IPS DF 6.9 (cell line): ENCODE measurements at places on chromosomes 11 and 22.

- no peaks in the 10 kb centered on the region for H3K36me3 ChIP-seq
- no peak overlapping the region for H3K27ac ChIP-seq
- no peaks in the 10 kb centered on the region for H3K4me1 ChIP-seq
- no peaks in the 10 kb centered on the region for H3K27me3 ChIP-seq
These were observed 90.5 kb downstream of the UBASH3B start for GRCh38 chr11:122746050-122746478.

GRCh38 chr11:57938351-57938750 lies 85.3 kb upstream of the OR9Q1 start:
- no peak overlapping the region for H3K27ac ChIP-seq
- H3K4me3 ChIP-seq: no peak overlapping the region
- DNase-seq: no peak
- no peaks in the 10 kb centered on the region for H3K27me3 ChIP-seq

GRCh38 chr22:19040888-19041703 lies 81.1 kb downstream of the DGCR2 start:
- H3K27ac ChIP-seq: no peak overlapping the region
- DNase-seq: no peak
- peaks cover 29% of the 10 kb centered on the region for H3K36me3 ChIP-seq

DNA sequence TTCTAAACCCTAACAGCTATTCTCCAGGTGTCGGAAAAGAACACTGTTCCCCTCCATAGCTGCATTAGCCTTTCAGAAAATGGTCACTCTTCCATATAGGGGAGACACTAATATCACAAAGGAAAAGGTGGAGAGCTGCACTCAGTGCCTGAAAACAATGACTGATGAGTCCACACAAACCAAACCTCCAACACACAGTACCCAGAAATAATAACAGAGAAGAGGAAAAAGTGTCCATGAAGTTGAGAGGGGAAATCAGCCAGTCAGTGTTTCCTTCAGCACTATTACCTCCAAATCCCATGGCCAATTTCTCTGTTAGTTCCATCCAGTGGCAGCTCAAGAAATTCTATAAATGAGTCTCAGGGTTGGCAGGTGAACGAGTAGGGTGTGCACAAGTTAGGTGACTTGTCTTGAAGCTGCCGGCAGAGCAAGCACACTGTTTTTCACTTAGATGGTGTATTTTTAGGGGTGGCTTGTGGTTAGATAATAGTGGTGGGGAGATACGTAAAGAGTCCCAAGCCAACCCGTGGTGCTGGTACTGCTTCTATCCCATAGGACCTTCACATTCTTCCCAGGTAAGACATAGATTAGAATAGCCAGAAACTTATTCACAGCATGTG lies 84.5 kb upstream of the CHRM4 start:
- no peak overlapping the region for H3K4me3 ChIP-seq
- H3K4me1 ChIP-seq: no peaks in the 10 kb centered on the region
- no peak overlapping the region for H3K27ac ChIP-seq
- DNase-seq: no peak

DNA sequence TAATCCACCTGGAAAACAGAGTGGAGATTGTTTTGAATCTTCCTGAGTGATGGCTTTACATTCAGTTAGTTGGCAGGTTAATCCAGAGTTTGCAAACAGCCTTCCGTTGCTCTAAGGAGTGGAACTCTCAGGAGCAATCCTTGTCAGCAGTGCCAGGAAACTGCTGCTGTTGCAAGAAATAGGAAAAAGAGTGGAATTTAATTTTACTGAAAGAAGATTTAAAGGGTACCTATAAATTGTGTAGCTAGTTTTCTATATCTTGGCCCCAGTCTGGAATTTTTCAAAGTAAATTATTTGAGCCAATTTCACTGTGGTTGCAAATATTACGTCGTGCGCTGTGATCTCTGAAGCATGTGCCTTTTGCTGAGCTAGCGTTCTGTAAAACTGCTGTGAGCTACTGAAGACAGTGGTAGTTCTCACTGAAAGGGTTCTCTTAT lies 55.5 kb upstream of the SLC5A12 start:
- no peak overlapping the region for H3K4me3 ChIP-seq
- H3K4me1 ChIP-seq: no peaks in the 10 kb centered on the region
- H3K27ac ChIP-seq: no peak overlapping the region
- H3K27me3 ChIP-seq: no peaks in the 10 kb centered on the region
- no peaks in the 10 kb centered on the region for H3K36me3 ChIP-seq
- no peak for DNase-seq

- peaks cover 1% of the 10 kb centered on the region; the same call in 1 of the 2 replicates for H3K4me1 ChIP-seq
- no peak overlapping the region for H3K4me3 ChIP-seq
- H3K27me3 ChIP-seq: no peaks in the 10 kb centered on the region
- no peak for DNase-seq
- H3K27ac ChIP-seq: no peak overlapping the region
These were observed 9.7 kb upstream of the SOX10 start for GRCh38 chr22:37994049-37994448.

DNA sequence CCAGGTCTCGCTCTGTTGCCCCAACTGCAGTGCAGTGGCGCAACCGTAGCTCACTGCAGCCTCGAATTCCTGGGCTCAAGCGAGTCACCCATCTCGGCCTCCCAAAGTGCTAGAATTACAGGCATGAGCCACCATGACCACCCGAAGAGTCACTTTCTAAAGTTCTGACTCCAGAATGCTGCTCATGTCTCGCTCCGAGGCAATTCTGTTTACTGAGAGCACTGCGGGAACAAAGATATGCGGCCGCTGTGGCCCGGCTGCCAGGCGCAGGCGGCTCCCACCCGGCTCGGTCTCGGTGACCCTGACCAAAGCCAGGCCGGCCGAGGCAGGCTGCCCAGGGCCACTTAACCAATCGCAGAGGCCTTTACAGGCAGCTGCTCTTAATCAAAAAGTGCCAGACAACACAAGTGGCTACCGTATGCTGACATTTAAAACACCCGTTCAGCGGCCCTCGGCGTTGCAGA lies 78.7 kb downstream of the PHF21B start:
- H3K4me1 ChIP-seq: no peaks in the 10 kb centered on the region
- H3K27me3 ChIP-seq: no peaks in the 10 kb centered on the region
- no peak overlapping the region for H3K27ac ChIP-seq

DNA sequence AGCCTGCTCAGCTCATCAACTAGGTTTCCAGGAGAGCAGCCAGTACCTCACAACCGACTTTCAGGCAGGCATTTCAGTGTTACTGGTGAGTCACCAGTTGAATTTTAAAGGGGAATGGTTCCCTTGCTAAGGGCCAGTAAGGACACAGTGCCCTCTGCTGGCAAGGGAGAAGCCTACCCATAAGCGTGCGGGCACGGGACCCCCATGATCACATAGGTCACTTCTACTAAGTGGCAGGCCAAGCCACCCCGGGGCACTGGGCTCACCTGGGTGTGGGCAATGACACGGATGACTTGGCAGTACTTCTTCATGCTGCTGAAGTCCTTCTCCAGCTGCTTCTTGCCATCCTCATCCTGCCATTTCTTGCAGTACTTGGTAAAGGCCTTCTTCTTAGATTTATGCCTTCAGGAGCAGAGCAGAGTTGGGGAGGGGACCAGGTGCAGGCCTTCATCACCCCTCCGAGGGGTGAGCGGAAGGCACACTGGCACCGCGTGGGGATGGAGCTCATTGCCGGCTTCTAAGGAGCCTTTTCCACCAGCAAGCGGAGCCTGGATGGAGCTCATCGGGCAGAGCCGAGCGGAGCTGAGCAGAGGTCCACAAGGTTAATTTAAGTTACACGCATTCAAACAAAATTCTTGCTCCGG lies 2.9 kb downstream of the RPL3 start:
- no peak overlapping the region for H3K27ac ChIP-seq
- H3K27me3 ChIP-seq: no peaks in the 10 kb centered on the region
- H3K4me1 ChIP-seq: 0 out of 2 replicates have a peak, but pooled peaks cover 1% of the 10 kb centered on the region
- H3K36me3 ChIP-seq: peaks cover 62% of the 10 kb centered on the region
- no peak overlapping the region; the same call in 1 of the 2 replicates for H3K4me3 ChIP-seq

DNA sequence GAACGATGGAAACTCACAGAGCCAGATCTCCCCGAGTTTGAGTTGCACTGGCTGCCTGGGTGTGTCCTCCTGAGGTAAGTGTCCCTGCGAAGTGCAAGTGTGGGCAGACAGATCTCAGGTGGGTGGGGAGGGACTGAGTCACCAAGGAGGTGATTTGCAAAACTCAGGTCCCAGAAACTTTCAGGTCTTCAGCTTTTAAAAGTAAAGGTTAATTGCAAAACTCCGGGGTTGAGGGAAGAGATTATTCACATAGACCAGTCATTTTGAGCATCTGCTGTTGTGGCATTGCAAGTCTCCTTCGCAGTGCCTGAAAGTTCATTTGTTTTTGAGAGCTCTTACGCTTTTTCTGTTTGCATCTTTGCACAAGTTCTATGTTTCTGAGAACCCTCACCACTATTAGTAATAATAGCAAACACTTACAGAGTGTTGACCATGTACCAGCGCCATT lies 7.1 kb downstream of the CD44 start:
- H3K4me1 ChIP-seq: peaks cover 3% of the 10 kb centered on the region; the same call in 1 of the 2 replicates
- no peak for DNase-seq
- no peak overlapping the region for H3K27ac ChIP-seq
- no peak overlapping the region for H3K4me3 ChIP-seq

DNA sequence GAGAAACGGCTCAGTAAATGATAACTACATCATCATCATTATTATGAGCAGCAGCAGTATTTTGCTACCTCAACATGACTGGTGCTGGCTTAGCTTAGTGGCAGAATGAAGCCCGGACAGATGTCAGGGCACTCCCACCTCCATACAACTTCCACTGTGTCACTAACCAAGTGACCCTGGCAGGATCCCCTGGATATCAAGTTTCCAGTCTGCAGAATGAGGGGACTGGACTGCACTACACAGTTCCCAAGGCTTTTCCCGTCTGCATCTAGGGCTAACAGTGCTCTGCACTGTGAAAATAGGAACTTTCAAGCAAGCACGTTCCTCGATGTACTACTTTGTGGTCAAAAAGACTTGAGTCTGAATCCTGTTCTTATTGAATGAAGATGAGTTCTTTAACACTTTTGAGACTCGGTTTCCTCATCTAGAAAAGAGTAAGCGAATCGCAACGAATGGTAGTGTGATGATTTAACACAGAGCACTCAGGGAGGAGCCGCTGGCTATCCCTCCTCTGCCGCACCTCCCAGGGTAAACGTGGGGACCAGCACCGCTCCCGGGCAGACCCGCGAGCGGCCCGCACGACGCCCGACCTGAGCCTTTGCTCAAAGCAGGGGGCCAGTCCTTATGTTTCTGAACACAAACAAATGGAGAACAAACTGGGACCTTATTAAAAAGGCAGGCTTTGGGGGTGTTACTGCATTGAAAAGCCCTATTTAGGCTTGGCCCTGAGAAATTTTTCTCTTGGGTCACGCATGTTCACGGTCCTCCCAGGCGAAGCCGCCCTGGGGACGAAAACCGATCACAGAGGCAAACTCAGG lies 910 bp downstream of the CLTCL1 start:
- no peak for DNase-seq
- no peak overlapping the region for H3K27ac ChIP-seq
- H3K36me3 ChIP-seq: no peaks in the 10 kb centered on the region
- peak overlapping the region; percentile 71 for H3K4me3 ChIP-seq

- H3K36me3 ChIP-seq: no peaks in the 10 kb centered on the region
- DNase-seq: no peak
- H3K4me3 ChIP-seq: no peak overlapping the region
- no peaks in the 10 kb centered on the region for H3K27me3 ChIP-seq
These were observed 38.2 kb upstream of the PAK1 start for GRCh38 chr11:77512092-77512491.

GRCh38 chr22:39388261-39389011 lies 11.1 kb upstream of the TAB1 start:
- H3K4me3 ChIP-seq: peak overlapping the region; percentile 36; the same call in 1 of the 2 replicates
- H3K36me3 ChIP-seq: no peaks in the 10 kb centered on the region
- DNase-seq: peak; percentile 90
- H3K4me1 ChIP-seq: peaks cover 3% of the 10 kb centered on the region; the same call in 1 of the 2 replicates
- H3K27me3 ChIP-seq: peaks cover 2% of the 10 kb centered on the region; the same call in 1 of the 2 replicates
- H3K27ac ChIP-seq: no peak overlapping the region

DNA sequence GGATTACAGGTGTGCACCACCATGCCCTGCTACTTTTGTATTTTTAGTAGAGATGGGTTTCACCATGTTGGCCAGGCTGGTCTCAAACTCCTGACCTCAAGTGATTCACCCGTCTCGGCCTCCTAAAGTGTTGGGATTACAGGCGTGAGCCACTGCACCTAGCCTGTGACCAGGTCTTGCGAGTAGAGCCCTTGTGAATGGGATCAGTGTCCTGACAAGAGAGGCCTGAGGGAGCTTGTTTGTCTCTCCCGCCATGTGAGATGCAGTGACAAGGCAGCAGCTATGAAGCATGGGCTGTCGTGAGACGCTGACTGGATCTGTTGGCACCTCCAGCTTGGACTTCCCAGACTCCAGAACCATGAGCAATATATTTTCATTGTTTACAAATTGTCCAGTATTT lies 69.3 kb downstream of the LRRC32 start:
- no peaks in the 10 kb centered on the region for H3K27me3 ChIP-seq
- no peak overlapping the region for H3K27ac ChIP-seq
- H3K4me1 ChIP-seq: no peaks in the 10 kb centered on the region
- no peak for DNase-seq

- H3K4me1 ChIP-seq: no peaks in the 10 kb centered on the region
- H3K27me3 ChIP-seq: no peaks in the 10 kb centered on the region
- no peak for DNase-seq
- no peak within 1 kb of the TSS for H3K27ac ChIP-seq
- H3K4me3 ChIP-seq: no peak within 1 kb of the TSS
These were observed at the start of gene APOBEC3A for GRCh38 chr22:38957046-38957770. APOBEC3A (plus strand) TSS chr22:38957609; CDS start chr22:38957692, 83 bp downstream.

DNA sequence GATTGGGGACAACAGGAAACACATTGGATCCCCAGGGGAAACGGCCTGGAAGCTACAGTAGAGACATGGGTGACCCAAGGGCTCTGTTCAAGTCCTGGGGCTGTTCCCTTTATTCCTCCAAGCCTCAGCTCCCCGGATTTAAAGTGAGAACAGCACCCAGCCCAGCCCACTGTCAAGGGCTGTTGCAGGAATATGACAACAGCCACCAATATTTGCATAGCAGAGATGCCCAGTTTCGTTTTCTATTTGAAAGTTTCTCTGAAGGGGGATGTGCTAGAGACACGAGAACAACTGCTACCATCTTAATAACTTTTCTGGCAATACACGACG lies 81.1 kb upstream of the WNT7B start:
- H3K27ac ChIP-seq: no peak overlapping the region
- H3K27me3 ChIP-seq: peaks cover 2% of the 10 kb centered on the region; the same call in 1 of the 2 replicates
- DNase-seq: no peak
- H3K4me3 ChIP-seq: no peak overlapping the region
- H3K36me3 ChIP-seq: no peaks in the 10 kb centered on the region
- no peaks in the 10 kb centered on the region; the same call in 1 of the 2 replicates for H3K4me1 ChIP-seq

DNA sequence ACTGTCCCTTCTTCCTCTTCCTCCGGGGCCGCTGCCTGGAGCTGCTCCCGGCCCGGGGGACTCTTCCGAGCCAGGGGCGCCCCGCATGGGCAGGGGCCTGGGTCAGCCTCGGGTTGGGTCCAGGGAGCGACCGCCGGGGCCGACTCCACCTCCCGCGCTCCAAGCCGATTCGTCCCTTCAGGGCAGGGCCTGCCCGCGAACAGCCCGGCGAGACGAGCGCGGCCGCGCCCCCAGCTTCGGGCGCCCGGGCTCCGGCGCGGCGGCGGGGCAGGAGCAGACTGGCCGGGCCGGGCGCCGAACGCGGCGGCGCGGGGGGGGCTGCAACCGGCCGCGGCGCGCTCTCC lies at the start of gene LARGE1:
LARGE1 (minus strand) TSS at position 280 of the 344 bp plus-strand sequence.
- H3K4me3 ChIP-seq: peak within 1 kb of the TSS; percentile 69
- H3K36me3 ChIP-seq: no peaks in the 10 kb centered on the region
- H3K27me3 ChIP-seq: no peaks in the 10 kb centered on the region
- H3K4me1 ChIP-seq: no peaks in the 10 kb centered on the region; the same call in 1 of the 2 replicates
- no peak within 1 kb of the TSS for H3K27ac ChIP-seq

- H3K4me1 ChIP-seq: peaks cover 13% of the 10 kb centered on the region
- no peak for DNase-seq
- no peaks in the 10 kb centered on the region for H3K36me3 ChIP-seq
- H3K27ac ChIP-seq: no peak overlapping the region
- H3K27me3 ChIP-seq: no peaks in the 10 kb centered on the region
- H3K4me3 ChIP-seq: no peak overlapping the region
These were observed 19.5 kb downstream of the TXN2 start for GRCh38 chr22:36461665-36462649.
